ENCODE measurements at places on chromosomes 4 and X.

- no peak for DNase-seq
Measured at GRCh38 chrX:12946406-12946805, 28.5 kb upstream of the TMSB4X start.

DNA sequence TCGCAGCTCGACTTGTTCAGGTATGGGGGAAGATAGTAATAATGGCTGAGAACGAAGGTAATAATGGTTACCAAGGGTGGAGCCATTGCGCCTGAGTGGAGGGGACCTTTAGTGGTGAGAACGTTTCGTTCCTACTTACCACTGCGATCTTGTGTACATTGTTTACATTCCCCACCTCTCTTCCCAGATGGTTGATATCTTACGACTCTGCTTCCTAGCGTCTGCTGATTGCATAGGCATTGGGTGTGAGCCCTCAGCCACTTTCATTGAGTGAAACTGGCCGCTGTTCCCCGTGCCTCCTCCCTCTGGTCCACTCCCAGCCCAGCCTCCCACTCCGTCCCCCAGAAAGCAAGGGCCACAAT lies 850 bp downstream of the IGBP1 start:
- DNase-seq, result peak; percentile 29

- no peak for DNase-seq
Measured at GRCh38 chr4:23660865-23661264, 229.0 kb downstream of the PPARGC1A start.

DNA sequence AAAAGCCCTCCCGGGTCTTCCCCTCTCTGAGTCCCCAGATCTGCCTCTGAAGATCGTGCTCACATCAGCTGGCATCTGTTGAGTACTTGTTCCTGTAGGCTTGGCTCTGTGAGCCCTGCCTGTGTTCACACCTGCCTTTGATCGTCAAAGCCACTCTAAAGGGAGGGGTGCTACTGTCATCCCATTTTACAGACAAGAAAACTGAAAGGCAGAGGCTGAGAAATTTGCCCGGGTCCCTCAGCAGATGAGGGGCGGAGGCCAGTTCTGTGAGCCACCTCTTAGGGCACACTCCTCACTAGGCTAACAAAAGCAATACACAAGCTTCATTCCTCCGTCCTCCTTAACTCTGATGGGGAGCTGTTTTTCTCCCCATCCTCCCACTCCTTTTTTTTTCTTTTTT lies 655 bp downstream of the CYTL1 start:
- DNase-seq, result peak; percentile 49

DNA sequence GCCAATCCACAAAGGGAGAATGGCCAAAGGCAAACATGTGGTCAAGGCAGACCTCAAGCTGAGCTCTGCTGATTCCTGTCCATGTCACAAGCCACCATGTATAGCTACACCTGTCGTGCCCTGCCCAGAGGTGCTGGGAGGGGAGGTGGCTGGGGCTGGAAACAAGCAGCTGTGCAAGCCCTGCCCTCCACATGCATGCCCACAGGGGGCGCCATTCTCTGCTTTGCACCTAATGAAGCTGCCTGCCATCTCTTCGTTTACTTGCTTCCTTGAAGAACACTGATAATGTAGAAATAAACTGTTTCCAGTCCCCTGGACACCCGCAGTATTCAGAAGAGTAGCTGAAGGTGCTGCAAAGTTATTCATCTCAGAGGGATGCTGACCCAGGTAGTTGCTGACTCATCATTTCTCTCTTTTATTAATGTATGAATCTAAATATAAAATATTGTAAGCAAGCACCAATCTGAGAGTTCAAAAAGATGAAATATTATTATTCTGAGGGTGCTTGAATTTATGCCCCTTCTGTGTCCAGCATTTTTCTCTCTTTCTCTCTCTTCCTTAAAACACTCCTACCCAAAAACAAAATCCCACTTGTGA lies 278.6 kb downstream of the ADGRA3 start:
- peak; percentile 48 for DNase-seq

DNA sequence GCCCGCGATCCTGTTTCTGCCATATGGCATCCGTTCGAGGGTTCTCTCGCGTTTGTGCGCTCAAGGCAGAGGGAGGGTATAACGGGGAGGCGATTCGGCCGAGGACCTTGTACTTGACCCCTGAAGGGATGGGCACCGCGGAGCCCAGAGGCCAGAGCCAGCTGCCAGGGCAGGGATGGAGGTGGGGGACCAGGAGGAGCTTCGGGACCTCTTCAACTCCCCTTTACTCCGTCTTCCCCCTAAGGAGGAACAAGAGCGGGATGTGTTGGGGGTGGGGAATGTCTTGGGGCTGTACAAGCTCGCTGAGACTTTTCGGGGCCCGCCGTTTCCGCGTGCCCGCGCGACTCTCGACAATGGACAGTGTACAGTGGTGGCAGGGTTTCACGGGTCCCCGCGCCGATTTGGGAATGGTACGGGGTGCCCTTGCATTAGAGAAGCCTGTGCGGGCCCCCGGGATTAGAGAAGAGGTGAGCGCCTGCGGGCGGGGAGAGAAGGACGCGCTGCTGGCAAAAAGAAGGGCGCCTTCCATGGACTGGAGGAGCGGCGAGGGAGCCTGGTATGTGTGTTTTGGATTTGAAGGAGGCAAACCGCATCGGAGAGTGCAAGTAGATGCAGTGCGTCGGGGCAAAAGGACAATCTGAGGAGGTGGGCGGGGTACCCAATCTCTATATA lies 760 bp downstream of the UGT8 start:
- DNase-seq, result peak; percentile 70

DNA sequence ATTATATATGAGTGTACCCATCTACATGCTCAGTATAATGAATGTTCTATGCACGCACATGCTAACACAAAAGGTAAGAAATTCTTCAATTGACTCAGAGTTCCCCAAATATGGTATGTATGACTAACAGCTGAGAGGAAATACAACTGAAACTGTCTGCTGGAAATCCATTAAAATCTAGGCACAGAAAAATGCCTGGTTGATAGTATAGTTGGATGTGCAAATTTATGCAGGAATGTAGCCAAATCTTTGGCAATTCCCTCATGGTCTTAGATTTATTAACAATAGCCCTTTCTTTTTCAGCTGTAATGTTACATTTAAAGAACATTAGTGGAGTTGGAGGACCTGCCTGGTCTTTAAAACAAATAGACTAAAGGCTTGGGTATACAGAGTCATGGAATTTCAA lies 5.5 kb downstream of the CAMK2D start:
- no peak for DNase-seq

DNA sequence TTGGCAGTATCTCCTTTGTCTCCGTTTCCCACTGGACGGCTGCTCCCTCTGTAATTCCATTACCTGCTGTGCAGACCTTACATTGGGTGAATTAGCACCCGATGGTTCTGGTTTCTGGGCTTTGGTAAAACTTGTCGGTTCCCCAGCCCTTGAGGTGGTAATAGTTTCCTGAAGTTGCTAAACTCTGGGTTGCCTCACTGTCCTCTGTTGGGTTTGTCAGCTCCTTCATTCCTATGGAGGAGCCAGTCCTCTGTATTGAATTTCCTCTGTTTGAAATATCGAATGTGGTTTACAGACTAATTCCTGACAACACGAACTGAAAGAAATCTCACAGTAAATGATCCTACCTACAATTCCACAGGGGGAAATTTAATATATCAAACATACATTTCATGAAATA lies 591.3 kb upstream of the FTHL17 start:
- no peak for DNase-seq

DNA sequence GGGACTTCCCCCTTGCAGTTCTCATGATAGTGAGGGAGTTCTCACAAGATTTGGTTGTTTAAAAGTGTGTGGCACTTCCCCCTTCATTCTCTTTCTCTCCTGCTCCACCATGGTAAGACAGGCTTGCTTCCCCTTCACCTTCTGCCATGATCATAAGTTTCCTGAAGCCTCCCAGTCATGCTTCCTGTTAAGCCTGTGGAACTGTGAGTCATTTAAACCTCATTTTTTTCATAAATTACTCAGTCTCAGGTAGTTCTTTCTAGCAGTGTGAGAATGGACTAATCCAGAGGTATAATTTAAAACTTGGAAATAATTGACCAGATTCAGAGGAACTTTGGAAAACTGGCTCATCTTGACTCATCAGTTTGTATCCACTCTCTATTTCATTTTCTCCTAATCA lies 129.0 kb downstream of the TMEM47 start:
- no peak for DNase-seq

DNA sequence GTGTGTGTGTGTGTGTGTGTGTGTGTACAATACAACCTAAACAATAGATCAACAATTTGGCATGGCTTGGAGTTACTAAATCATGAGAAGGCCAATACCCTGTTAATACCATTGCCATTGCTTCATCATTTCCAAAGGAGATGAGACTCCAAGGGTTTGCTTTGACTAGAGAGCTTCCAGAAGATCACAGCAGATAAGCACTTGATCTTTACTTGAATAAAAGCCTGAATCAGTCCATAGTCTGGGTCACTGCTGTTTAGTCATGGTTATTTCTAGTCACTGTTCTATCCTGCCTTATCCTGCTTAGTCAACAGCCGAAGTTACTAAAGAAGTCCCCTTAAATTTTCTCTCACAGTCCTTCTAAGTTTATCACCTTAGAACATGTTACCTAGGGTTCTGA lies 58.2 kb downstream of the RAB40AL start:
- no peak for DNase-seq

GRCh38 chrX:49175435-49176274 lies 4.0 kb downstream of the PLP2 start:
- peak; percentile 29 for DNase-seq

DNA sequence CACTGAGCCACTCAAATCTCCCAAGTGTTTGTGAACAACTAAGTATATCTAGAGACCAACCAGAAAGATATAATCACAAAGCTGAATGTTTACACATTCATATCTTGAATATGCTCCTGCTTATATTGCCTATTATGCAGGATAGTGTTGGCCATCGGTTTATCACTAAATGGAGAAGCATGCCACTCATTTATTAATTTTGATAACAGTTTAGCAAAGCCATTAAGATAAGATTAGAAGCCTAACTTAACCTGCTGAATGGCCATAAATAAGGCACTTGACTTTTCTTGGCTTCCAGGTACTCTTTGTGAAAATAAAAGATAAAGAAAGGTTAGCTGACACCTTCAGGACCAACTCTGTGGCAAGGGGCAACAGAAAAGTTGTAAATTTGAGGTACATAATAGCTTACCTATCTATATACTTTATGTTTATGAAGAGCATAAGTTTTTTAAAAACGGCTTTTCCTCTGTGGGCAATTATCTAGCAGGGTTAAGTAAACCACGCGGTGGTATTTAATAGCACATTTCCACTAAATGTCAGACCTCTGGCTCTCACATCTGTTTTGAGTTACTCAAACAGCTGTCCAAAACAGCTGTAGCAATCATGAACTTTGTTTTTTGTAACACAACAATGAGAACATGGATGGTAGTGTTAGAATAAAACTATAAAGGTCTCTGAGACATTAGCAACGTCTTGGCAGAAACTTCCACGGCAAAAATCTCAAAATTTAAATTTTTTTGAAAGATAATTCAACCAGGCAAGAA lies 58.8 kb upstream of the FTHL17 start:
- no peak for DNase-seq

- DNase-seq, result peak; percentile 72
Measured at GRCh38 chrX:110450050-110450449, 91.4 kb downstream of the RTL9 start.

DNA sequence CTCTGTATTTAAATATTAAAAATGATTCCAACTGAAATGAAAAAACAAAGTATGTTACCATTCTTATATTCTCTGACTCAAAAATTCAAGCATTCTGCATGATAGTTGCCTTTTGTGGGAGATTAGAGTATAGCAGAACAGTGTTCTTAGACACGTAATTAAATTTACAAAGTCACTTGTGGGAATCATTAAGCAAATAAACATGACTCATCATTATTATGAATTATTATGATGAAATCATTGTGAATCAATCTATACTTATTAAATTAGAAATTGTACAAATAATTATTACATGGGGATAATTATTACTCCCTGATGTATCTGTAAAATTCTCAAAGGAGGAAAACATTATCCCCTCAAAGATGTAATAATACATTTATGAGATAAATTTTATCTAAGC lies 358.9 kb upstream of the FSTL5 start:
- DNase-seq, result no peak

DNA sequence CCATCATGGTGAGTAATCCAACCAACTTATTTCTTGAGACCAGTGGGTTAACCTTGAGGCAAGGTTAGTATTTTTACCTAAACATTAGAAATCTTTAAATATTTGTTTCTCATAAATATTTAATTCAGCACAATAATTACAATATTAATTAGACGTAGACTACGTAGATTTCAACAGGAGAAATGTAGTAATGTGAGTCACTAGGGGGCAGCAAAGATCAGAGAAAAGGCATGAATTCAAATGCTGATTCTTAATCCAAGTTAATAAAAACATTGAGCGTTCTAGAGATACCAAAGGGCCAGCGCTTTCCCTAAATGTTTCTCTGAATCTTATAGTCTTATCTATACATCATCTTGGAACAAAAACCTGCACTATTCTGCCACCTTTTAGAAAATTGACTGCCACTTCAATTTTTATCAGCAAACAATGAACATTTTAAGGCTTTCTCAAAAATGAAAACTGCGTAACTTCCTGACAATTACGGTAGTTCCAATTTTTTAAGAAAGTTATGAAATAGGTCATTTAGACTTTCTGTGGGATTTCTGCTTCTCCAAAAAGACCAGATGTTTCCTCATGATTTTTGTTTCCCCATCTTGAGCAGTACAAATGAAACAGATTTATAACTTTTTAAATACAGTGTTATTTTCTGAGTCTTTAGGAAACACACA lies 180.7 kb downstream of the GASK1B start:
- peak; percentile 9 for DNase-seq

DNA sequence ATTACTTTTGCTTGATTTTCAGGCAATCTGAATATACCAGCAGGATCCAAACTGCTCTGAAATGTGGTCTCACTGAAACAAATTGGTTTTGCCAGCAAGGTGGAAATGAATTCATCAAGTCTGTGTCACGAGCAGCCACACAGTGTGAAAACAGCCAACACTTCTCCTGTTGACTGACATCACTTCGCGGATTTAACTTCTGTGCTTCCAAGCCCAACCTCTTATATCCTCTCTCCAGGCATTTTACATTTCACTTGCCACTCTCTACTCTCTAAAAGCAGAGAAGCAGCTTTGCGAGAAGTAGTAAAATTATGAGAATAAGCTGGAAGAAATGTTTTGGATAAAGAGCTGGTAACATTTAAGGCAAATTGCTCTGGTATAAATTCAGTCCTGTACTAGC lies 106.1 kb upstream of the FRG1 start:
- no peak for DNase-seq

DNA sequence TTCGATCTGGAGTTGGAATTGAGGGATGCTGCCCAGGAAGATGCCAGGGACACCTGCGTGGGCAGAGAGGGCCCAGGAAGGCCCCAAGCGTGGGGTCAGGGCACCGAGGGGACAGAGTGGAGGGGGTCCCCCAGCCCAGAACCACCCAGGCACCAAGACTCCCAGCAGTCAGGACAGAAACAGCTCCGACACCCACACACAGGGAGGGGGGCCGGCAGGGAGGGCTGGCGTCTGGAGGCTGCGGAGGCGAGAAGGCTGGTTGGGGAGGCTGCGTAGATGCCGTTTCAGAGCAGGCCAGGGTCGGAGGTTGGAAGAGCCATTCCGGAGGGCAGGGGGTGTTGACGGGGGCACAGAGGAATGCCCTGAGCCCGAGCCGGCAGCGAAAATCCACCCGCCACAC lies 23.6 kb downstream of the ATP5ME start:
- no peak for DNase-seq

GRCh38 chrX:13764281-13764680 lies 29.7 kb downstream of the OFD1 start:
- DNase-seq, result no peak

- no peak for DNase-seq
Measured at GRCh38 chr4:55762819-55763218, 56.8 kb upstream of the EXOC1L start.

GRCh38 chr4:44791831-44792230 lies 65.5 kb upstream of the GNPDA2 start:
- no peak for DNase-seq

All from H7 (cell line).